Smooth muscle cell of the brain vasculature (primary cell): ENCODE measurements at places on chromosomes 16 and 17.

DNA sequence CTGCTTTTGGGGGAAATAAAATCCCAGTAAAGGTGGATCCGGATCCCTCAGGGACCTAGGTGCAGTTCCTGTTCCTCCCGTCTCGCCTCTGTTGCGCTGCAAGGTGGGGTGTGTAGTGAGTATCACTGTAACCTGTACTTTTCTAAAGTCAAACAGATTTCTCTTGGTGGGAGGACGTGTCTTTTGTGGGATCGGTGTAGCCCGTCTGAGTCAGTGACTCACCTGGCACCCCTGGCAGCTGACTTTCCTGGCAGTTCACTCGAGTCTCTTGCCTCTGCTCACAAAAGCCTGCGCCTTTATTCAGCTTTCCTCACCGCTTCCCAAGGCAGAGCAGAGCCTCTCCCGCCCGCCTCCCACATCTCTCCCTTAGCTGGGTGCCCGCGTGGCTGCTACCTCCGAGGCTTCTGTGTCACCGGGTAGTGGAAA lies 85.7 kb downstream of the CMIP start:
- DNase-seq, result no peak

GRCh38 chr17:56897646-56898424 lies 16.0 kb downstream of the TRIM25 start:
- DNase-seq, result no peak

GRCh38 chr16:67265834-67266233 lies 13.5 kb upstream of the PLEKHG4 start:
- DNase-seq, result no peak

DNA sequence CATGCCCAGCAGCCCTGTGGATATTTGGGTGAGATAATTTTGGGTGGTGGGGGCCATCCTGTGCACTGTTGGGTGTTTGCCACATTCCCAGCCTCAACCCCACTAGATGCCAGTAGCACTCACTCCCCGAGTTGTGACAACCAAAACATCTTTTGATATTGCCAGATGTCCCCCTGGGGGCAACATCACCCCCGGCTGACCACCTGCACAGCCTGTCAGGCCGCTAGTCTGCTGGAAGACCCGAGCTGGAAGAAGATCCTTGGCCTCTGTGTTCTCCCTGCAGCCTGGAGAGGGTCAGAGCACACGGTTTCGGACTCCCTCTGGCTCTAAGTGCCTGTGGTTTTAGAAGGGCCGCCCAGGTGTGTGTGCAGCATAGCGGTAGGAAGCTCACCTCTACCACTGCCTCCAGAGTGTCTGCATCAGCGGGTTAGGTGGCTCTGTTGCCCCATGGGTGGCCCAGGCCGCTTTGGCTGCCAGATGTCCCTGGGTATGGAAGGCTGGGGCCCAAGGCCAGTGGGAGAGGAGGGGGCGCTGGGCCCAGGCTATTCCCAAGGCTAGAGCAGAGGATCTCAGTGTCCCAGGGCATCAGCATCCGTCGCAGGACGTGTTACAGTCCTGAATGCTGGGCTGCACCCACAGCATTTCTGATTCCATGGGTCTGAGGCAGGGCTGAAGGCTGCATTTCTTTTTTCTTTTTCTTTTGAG lies 195.8 kb upstream of the GSE1 start:
- DNase-seq, result no peak

- no peak for DNase-seq
Measured at GRCh38 chr17:42686520-42687128, 4.3 kb downstream of the CNTNAP1 start.

- DNase-seq, result no peak
Measured at GRCh38 chr16:71626858-71627213, 852 bp downstream of the MARVELD3 start.

DNA sequence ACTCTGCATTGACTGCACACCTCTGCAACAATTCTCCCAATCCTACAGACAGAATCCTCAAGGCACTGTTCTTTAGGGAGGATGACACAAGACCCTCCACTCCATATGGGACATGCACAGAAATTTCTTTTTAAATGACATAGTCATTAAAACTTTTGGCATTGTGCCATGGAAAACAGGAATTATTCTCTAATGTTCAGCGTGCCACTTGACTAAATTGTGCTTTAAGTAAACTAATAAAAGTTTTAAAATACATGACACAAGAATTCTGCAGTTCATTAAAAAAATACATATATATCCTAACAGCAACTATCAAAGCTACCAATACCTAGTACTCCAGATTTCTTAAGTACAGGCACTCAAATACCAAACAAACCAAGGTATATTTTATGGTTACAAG lies 16.0 kb downstream of the CEP112 start:
- DNase-seq, result no peak

- DNase-seq, result no peak
Measured at GRCh38 chr17:9906616-9907015, 1.5 kb upstream of the RCVRN start.

GRCh38 chr17:81491761-81492160 lies 20.8 kb downstream of the ACTG1 start:
- DNase-seq, result no peak

GRCh38 chr16:57697896-57698537 lies 3.4 kb downstream of the DRC7 start:
- DNase-seq, result no peak

GRCh38 chr17:4678448-4679026 lies 25.4 kb downstream of the PELP1 start:
- peak; percentile 52 for DNase-seq

GRCh38 chr16:9091867-9092281 lies 430 bp downstream of the HAPSTR1 start:
- DNase-seq, result no peak

GRCh38 chr17:80981062-80981902 lies 10.4 kb upstream of the CHMP6 start:
- DNase-seq, result no peak

DNA sequence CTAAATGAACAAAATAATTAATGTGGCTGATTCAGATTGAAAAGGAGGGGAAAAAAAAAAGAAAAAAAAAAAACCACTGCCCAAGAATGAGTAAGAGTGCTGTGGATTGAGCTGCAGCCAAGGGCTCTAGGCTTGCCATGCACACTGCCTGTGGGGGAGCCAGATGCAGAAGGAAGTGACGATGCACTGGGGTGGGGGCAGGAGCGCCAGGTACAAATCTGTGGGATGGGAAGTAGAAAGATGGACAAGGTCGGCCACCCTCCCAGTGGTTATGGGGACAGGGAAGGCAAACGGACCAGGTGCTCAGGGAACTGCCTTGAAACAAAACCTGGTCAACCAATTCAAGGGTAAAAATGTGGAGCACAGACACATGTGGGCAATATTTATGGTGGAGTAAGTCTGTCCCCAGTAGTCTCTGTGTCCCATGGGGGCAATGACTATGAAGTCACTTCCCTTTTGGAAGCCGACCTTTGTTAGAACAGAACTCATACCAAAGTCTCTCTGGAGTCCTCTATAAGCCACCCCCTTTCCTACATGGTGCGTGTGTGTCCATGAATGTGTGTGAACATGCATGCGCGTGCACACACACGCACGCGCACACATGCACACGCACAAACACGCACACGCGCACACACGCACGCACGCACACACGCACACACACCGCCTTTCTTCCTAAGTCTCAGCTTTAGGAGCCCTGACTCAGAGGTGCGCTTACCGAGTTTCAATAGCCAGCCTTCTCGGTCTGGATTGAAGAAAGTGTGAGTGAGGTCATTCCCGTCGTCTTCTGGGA lies 84.3 kb downstream of the CYTH1 start:
- DNase-seq, result no peak

GRCh38 chr16:27341549-27341948 lies 27.8 kb downstream of the IL4R start:
- no peak for DNase-seq

- DNase-seq, result no peak
Measured at GRCh38 chr17:77886387-77886728, 72.1 kb upstream of the TNRC6C start.
